ENCODE measurements at places on chromosomes 6 and 20.

GRCh38 chr6:17423026-17423425 lies 29.6 kb downstream of the CAP2 start:
- DNase-seq: peak; percentile 68

DNA sequence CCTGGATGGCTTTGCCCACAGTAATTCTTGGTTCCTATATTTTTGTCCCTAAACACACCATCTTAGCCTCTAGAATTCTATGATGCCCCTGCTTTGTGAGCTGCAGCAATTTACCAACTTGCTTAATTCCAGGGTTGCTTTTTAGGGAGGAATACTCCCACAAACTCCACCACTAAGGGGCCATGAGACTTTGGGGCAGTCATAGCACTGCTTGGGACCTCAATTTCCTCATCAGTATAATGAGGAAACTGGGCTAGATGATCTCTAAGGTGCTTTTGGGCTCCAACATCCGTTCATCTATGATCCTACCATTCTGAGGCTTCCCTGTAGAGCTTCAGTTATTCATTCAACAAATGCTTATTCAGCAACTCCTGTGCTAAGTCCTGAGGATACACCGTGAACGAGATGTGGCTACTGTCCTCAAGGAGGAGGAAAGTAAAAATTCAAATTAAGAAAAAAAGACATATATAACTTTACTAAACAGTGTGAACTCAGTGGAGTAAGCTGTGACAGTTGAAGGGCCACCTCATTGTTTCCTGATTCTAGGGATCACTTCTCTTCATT lies 75.3 kb downstream of the PRDM1 start:
- no peak for DNase-seq

DNA sequence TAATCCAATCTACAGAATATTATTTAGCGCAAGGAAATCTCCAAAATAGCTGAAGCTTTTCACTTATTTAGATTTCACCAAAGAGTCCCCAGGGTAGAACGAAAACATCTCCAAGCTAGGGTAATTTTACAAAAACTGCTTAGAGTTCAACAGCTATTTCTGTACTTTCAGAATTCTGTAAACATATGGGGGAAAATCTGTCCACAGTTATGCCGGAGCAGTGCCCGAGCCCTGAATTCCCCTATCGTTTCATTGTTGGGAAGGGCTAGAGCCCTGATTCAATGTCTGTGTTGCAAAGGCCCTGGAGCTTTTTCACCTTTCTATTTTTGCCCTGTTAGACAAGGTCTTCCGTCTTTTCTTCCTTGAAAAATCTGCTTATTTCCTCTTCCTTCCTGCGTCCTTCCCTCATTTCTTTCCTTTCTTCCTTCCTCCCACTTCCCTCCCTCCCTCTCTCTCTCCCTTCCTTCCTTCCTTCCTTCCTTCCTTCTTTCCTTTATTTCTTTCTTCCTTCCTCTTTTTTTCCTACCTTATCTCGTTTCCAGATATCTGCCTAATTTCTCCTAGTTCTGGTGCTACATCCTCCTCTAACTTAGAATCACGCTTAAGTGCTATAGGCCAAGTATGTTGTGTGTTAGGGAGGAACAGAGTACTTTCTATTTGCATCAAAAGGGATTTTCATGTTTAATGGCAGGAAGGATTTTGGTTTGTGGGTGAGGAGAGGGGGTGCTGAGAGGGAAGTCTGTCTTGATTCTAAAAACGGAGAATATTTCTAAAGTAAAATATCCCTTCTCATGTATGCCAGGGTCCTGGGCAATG lies 122.5 kb upstream of the BMP2 start:
- DNase-seq: no peak

- DNase-seq: no peak
Observed at GRCh38 chr6:115999235-115999634, 61.5 kb downstream of the FRK start.

GRCh38 chr6:4559281-4559875 lies 216.8 kb upstream of the CDYL start:
- DNase-seq: no peak

Measured in muscle of back (tissue), 13 donors.